ENCODE measurements at places on chromosomes 2 and 18. TPM values are rescaled to one million over a fixed set of nuclear protein-coding genes. Genes with fewer than 3 reads are reported as not detected.

GCG gene
- not detected for total RNA-seq

PKDCC gene
- 1.8 TPM for total RNA-seq

SKOR2 gene
- not detected for total RNA-seq

CYBRD1 gene
- total RNA-seq = 7.2 TPM

CHAC2 gene
- total RNA-seq = 4.8 TPM

SLC8A1 gene
- 1.3 TPM for total RNA-seq

ID2 gene
- 3.8 TPM for total RNA-seq

SERPINB13 gene
- total RNA-seq = 281 TPM

LYG2 gene
- not detected for total RNA-seq

DNPEP gene
- total RNA-seq = 32.3 TPM

SEPTIN10 gene
- 72.6 TPM for total RNA-seq
